ENCODE measurements at places on chromosomes 1 and 21. TPM values are rescaled to one million over a fixed set of nuclear protein-coding genes. Genes with fewer than 3 reads are reported as not detected.

MAP3K7CL gene
- 1.1 TPM for total RNA-seq

LRRC40 gene
- total RNA-seq = 10.2 TPM

GPR37L1 gene
- 0.05 TPM for total RNA-seq

LRRIQ3 gene
- total RNA-seq = 0.43 TPM

TTC39A gene
- 19.4 TPM for total RNA-seq

CDK18 gene
- 172 TPM for total RNA-seq

OLFML2B gene
- total RNA-seq = 2.2 TPM

CRP gene
- total RNA-seq = not detected

KRTAP12-2 gene
- total RNA-seq = not detected

OLIG1 gene
- 0.59 TPM for total RNA-seq

ASCL5 gene
- not detected for total RNA-seq

Data from Right ventricle myocardium superior (tissue), 1 donor.